Endothelial cell (in vitro differentiated cells): ENCODE measurements at places on chromosomes 3 and 15.

- DNase-seq = no peak
Observed at GRCh38 chr3:31785734-31786133, 195.3 kb downstream of the OSBPL10 start.

GRCh38 chr3:18499301-18499700 is 74.2 kb upstream of the SATB1 start:
- DNase-seq = no peak

DNA sequence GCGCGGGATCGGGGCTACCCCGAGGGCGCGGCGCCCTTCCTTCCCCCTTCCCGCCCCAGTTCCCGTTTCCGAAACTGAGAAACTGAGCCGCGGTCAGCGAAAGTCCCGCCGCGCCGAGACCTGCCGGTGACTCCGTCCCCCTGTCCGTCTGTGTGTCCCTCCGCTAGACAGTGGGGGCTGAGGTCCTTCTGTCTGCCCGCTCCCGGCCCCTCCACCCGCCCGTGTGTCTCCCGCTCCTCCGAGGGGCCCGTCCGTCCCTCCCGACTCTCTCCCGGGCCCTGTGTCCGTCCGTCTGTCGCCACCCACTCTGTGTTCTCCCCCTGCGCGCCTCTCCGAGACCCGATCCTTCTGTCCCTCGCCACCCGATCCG is 426 bp downstream of the PRKCD start:
- DNase-seq = no peak

- peak; percentile 69 for DNase-seq
Observed at GRCh38 chr3:138347960-138348753, at the start of gene MRAS. Gene MRAS, plus strand, starts transcription at chr3:138348579. Its CDS starts 24,305 bp downstream, at chr3:138372884.

DNA sequence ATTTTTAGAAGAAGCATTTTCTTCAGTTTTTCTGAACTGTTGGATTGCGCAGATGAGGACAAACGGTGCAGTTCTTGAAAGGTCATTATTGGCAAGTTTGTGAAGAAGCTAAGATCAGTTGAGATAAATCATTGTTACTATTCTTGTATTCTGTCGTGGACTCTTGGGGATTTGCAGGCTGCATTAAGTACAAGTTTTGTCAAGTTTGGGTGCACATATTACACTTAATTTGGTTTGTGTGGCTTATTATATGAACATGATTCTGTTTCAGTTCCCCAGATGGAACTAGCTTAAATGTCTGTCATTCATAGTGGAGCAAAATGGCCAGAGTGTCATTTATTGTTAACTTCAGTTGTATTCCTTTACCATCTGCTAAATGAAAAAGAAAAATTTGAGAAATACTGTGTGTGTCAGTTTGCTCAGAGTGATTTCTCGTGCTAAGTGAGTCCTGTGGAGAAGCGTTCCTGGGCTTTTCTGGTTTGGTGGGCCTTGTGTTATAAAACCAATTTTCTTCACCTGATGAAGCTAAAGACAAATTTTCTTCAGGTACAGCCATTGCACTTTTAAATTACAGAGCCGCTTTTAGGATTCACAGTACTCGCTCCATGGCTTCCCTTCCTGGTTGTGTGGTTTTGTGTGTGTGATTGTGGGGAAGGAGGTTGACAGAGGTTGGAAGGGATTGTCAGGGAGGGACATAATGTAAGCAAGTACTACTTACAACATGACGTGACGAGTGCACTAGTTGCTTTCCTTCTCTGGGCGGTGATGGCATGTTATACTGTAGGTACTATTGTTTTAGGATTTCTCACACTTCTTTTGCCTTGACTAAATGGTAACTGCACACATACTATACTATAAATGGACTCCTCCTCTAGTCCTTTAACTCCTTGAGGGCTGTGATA is 1.7 kb downstream of the AKAP13 start:
- no peak for DNase-seq

- DNase-seq = no peak
Observed at GRCh38 chr15:61489571-61489970, 260.5 kb upstream of the RORA start.

GRCh38 chr3:45066109-45066801 is 40.2 kb downstream of the CLEC3B start:
- no peak for DNase-seq

GRCh38 chr3:31613177-31613576 is 80.5 kb downstream of the STT3B start:
- DNase-seq = no peak

GRCh38 chr3:36648241-36649034 is 115.9 kb downstream of the DCLK3 start:
- DNase-seq = no peak

GRCh38 chr15:37122703-37123102 is 22.4 kb upstream of the MEIS2 start:
- no peak for DNase-seq
